ENCODE measurements at places on chromosomes 12 and 14.

GRCh38 chr12:110555577-110556406 lies 27.3 kb downstream of the PPTC7 start:
- no peak for DNase-seq

DNA sequence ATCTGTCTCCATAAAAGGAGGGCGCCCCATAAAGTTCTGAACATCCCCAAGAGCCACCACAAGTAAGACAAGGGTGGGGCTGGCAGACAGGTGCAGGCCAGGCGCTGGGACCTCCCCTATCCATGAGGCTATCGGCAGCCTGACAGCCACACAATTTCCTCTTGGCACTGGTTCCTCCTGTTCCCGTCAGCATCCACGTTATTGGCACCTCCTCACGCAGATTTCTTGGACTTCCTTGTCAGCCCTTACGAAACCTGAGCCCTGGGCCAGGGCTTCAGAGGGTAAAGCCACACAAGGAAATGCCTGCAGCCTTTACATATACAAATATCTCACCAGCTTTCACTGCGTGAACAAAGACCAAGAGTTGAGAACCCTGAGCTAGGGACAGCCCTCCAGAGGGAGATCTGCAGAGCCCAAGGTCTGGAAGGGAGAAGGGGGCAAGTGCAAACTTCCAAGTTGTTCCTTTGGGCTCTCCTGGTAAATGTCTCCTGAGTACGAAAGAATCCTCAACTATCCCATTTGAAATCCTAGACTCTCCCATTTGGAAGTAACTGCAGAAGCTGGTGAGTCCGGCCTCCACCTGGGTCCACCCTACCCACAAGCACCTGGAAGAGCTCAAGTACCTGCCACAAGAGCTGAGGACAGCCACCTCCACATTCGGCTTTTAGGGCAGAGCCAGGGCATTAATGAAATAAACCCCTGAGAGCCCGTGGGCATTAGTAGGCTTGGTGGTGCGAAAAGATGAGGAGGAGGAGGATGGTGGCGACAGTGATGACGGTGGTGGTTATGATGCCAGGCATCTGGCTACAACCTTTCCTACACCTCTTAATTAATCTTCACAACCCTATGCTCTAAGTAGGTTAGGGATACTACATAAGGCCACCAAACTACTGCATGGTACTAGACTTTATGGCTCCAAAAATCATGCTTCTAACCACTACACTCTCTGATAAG lies 5.5 kb upstream of the TC2N start:
- no peak for DNase-seq

GRCh38 chr12:62859321-62859737 lies 75.6 kb downstream of the PPM1H start:
- peak; percentile 51 for DNase-seq

DNA sequence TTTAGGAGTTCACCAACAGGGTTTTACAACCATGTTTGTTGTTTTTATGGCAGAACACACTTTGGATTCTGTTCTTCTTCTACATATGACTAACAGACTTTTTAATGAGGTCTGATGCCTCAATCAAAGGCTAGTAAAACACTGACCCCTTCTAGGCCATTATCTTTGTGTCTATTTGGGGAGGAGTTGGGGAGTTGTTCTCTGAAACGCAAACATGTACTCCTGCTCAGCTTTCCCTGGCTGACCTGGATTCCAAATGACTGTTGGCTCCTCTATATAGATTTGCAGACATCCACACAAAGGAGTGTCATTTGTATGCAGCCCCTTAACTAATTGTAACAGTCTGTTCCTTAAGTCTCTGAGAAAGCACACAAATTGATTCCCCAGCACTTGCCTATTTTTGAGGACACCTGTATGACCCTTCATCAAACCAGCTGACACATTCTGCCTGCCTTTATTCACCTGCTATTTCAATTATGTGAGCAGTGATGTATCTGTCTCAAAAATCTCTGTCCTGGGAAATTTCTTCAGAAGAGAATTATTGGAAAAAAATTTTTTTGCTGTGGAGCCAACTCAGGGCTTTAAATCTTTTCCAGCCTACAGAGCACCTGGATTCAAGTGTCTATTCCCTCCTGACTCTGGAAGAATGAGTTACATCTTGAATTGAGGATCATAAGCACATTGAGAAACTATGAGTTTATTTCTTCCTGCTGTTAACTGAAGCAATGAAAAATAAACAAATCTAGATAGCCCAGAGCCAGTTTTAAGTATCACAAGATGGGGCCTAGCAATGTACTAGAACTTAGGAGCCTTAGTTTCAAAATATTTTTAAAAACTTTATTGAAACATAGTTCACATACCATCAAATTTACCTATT lies 417.2 kb downstream of the RAD51B start:
- no peak for DNase-seq

GRCh38 chr12:107439026-107439738 lies 246.4 kb upstream of the PWP1 start:
- no peak for DNase-seq

DNA sequence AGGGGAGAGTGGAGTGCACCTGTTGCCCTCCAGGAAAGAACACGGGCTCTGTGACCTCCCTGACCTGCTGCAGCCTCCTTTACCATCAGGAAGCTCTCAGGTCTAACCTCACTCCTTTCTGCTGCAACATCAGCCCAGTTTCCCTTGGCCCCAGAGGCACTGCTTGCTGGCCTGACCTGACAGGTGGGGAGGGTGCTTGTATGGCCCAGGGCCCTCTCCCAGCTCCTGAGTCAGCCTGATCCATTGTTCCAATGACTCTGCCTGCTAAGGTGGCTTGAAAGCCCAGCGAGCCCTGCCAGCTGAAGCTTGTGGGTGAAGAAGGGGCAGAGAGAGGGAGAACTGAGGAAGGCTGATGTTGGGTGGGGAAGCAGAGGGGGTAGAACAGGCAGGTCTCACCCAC lies 13.2 kb upstream of the KRT78 start:
- no peak for DNase-seq

GRCh38 chr12:102811110-102811737 lies 105.8 kb downstream of the PAH start:
- DNase-seq = no peak

DNA sequence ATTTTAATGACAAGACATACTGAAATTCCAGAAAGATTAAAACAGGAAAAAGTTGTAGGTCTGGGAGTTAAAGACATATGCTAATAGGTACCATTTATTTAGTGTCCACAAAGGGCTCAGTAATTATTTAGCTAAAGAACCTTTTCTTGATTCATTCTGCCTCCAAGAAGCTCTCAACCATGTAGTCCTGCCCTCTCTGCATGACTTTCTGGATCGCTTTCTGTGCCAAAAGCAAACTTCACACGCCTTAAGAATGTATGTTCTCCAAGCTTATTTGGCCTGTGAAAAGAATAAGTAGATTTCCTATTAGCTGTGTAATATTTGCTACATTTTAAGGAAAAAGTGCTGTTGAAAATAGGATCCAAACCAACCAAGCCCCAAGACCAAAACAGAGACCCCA lies 291.7 kb downstream of the C12orf75 start:
- no peak for DNase-seq

- peak; percentile 41 for DNase-seq
These were observed 741 bp upstream of the CRIP2 start for GRCh38 chr14:105473677-105474482.

DNA sequence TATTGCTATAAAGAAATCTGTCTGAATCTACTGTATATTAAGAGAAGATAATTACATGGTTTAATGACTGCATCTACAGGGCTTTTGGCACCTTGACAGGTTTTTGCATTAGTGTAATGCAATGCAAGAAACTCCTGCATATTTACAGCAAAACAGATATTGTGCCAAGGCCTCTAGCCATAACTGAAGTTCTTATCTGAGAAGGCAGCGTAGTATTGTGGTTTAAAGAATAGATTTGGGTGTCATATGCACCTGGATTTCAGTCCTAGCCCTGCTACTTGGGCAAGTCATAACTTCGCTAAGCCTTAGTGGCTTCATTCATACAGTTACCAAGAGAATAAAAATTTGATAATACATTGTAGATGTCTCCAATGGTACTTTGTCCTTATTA lies 350.1 kb downstream of the CCDC91 start:
- no peak for DNase-seq

DNA sequence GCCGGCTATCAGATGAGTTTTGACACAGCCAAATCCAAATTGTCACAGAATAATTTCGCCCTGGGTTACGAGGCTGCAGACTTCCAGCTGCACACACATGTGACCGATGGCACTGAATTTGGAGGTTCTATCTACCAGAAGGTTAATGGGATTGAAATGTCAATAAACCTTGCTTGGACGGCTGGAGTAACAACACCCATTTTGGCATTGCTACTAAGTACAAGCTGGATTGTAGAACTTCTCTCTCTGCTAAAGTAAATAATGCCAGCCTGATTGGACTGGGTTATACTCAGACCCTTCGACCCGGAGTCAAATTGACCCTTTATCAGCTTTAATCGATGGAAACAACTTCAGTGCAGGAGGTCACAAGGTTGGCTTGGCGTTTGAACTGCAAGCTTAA lies 100.2 kb upstream of the EVL start:
- DNase-seq = no peak

DNA sequence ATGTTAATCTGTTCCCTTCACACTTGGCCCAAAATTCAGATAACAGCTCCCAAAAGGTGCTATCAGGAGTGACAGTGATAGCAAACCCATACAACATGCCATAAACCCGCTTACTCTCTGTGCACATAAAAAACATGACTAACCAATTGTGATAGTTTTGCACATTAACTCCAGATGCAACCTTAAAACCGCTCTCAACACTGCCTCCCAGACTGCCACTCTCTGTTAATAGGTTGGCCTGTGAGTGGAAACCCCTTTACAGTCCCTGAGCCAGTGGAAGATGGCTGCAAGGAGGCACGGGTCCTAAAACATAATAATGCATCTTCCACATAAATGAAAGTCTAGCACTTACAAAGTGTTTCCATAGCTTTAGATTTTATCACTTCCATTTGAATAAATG lies 12.0 kb upstream of the TMTC1 start:
- DNase-seq = no peak

DNA sequence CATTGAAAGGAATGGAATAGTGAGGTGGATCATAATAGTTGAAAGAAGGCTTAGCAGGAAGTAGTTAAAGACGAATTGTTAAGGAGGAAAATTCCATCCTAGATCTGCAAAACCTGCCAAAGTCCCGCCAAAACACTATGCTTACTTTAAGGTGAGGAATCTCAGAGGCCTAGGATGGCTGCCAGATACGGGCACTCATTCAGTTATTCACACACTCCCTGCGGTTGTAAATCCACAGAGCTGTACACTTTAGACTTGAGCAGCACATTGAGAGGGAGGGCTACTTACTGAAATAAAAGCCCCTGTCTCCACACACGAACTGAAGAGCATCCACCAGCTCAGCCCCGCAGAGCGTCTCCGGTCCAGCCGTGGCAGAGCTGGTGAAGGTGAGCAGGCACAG lies 5.0 kb downstream of the IGF1 start:
- no peak for DNase-seq

GRCh38 chr14:68736471-68736871 lies 56.4 kb downstream of the ZFP36L1 start:
- DNase-seq = no peak

GRCh38 chr14:32134448-32135097 lies 57.5 kb downstream of the ARHGAP5 start:
- DNase-seq = no peak

- no peak for DNase-seq
These were observed 31.9 kb downstream of the FBXO34 start for GRCh38 chr14:55303125-55303499.

DNA sequence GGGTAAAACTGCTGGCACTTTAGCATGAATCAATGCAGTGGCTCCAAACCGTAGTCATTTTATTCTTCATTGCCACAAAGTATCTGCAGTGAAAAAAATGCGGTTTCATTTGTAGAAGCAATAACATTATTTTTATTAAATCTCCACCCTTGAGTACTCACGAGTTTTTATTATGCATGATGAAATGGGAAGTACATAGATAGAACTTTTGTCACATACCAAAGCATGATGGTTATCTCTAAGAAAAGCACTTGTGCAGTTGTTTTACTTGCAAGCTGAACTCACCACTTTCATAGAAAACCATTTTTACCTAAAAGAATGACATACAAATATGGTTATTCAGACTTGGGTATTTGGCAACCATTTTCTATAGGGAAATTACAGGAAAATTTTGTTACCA lies 90.3 kb downstream of the PELI2 start:
- DNase-seq = no peak

DNA sequence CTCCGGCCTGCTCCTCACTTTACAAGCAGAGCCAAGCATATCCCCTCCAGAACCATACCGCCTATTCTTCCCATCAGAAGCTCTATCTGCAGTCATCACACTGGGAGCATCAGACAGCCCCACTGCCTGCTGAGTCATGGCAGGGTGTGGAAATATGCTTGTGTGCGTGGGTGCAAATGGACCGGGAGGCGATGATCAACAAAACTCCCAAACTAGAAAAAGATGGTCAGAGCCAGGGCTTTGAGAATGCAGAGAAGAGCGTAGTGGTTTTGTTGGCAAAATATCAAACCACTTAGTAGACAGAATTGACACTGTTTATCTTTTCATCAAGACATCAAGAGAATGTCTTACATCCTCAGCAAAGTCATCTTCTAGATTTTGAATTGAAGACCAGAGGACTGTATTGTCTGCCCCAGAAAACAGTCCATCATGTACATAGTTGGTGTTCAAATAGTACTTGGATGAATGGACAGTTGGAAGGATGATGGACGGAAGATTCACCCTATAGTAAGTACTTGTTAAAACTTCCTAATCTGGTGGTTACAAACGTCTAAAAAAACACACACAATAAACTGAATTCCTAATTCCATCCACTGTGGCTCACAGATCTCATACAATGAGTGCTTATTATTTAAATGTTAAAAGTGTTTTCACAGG lies 54.9 kb downstream of the VWF start:
- DNase-seq = no peak

DNA sequence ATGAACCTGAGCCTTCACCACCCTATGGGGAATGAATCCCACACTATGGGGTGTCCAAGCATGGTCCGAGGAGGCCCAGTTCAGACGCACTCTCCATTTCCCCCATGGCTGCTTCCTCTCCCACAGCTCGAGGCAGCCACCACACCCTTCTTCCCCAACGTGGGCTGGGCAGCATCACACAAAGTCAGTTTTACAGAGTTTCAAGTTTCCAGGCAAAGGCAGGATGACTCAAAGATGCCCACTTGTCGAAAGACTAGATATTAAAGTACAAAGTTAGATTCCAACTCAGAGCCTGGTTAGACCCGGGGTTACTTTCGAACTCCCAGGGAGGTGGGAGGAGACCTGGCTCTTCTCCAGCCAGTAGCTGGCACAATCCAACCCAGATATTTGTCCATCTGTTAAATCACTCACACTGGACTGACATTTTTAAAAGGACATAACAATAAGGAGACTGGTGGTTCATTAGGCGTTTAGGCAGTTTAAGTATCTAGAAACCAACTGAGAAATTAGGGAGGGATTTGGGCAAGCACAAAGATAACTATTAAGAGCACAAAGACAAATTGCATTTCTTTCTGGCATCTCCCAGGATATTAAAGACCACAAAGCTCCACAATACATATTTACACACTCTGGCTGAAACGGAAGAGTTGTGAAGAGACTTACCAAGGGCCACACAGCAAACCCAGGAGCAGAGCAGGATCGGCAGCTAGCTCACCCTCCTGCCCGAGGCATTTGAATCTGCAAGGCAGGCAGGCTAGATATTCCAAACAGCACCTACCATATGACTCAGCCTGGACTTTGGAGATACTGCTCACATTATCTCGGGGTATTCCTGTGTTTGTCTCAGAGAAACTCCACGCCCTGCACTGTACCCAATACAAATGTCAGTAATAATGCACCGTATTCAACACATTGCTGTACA lies 34.8 kb downstream of the TMCC3 start:
- DNase-seq = peak; percentile 81

GRCh38 chr12:40171066-40171465 lies 53.7 kb upstream of the LRRK2 start:
- no peak for DNase-seq

GRCh38 chr14:91153360-91153759 lies 39.5 kb downstream of the DGLUCY start:
- DNase-seq = no peak

GRCh38 chr12:91203610-91204009 lies 21.0 kb upstream of the DCN start:
- no peak for DNase-seq

Data from globus pallidus (tissue), 1 donor.